Esophagus mucosa (tissue), 1 donor: ENCODE measurements at places on chromosomes 11 and 22.
A peak's percentile ranks its signal among the peaks of the same experiment; 100 is the strongest.

DNA sequence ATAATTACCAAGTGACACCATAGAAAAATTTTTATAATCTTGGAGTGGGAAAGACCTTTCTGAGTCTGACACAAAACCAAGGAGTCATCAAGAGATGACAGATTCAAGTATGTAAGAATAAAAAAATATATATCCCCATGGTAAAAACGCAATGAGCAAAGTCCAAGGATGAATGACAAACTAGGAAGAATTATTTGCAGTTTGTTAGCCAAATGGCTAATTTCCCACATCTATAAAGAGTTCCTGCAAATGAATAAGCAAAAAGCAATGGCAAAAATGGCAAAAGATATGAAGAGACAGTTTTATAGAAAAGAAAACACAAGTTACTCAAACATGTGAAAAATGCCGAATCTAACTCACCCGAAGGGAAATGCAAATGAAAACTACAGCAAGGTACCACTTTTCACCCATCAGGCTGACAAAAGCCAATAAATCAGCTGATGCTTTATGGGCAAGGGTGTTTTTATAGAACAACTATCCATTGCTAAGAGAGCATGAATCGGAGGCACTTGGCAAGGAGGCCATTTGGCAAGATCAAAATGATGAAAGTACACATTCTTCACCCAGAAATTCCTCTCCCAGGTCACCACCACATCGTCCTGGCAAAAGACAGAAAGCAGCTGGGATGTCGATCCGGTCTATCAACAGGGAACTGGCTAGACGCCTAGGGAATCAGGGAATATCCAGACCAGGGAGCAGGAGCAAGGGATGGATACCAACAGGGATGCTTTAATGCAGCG, 21.1 kb upstream of the KLHL35 start:
- ATAC-seq, result no peak

DNA sequence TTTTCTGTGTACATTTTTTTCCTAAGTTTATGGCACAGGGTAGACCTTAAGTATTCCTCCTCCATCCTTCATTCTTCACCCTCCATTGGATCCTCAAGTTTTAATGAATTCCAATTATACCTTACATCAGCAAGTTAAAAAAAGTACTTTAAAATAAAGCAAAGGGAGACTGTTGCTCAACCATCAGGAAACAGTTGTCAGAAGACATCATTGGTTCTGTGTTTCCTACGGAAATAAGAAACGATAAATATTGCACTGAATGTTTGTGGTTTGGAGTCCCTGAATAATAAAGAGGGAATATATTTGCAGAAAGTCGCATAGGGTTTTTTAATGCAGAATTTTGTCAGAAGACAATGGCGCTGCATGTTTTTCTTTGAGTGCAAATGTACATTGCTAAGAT, 28.1 kb upstream of the LDHA start:
- ATAC-seq, result no peak

DNA sequence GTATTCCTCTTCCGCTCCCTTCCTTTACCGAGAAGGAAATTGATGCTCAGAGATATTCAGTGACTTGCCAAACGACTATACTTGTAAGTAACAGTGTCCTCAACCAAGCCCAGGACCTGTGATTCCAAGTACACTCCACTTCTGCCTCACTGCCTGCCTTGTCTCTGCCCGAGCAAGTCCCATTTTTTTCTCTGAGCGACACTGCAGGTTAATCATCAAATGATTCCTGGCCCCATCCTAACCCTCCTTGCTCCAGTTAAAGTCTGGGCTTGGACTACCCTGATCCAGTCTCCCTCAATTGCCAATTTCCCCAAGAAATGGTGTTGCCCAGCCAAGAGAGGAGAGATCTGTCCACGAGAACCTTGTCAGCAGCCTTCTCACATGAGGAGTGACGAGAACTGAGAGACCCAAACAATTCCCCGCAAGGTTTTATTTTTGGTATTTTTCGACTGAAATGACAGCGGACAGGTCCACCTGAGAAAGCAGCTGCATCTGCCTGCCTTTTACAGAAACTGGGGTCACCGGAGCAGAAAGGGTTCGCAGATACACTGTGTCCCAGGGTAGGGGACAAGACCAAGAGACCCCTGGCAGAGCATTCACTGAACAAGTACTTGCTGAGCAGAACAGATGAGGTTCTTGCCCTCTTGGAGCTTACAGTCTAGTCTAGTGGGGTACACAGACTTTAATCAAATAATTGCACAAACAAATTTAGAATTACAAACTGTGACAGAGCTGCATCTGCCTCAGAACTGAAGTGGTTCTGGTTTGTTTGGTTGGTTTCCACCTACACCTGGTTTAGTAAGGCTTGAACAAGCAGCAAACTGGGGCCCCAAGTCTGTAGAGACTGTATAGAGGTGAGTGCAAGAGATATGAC, 11.4 kb downstream of the POU2AF1 start:
- ATAC-seq, result no peak

- no peak for ATAC-seq
Measured at GRCh38 chr22:49026494-49027367, 800.9 kb downstream of the BRD1 start.

DNA sequence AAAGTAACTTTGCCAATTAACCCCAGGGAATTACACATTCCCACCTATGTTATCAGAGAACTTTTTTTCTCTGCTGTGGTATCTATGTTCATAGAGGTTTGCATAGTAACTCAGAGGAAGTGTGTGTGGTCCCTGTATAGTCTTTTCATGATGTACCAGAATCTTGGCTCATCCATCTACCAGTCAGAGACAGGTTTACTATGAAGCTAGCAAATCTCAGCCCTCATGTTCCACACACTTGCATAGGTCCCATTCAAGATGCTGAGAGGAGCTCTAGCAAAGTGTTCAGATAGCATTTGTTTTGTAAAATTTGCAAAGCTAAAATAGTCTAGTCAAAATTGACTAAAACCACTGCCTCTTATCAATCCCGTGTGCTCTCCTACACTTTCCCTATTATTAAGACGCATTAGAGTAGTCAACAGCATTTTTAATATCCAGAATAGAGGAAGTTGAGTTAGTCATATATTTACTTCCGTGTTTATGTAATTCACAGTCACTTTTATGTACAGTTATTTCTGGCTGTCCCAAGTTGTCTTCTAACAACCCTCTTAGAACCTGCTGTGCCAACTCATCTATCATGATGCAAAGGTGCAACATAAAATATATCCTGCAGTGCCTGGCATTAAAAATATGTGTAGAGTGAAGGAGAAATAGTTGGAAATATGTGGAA, 184.2 kb downstream of the FAM76B start:
- no peak for ATAC-seq

- peak; percentile 20 for ATAC-seq
Measured at GRCh38 chr22:23639661-23640060, 7.5 kb upstream of the DRICH1 start.

GRCh38 chr22:32473388-32473952, 1.1 kb upstream of the FBXO7 start:
- ATAC-seq, result no peak

DNA sequence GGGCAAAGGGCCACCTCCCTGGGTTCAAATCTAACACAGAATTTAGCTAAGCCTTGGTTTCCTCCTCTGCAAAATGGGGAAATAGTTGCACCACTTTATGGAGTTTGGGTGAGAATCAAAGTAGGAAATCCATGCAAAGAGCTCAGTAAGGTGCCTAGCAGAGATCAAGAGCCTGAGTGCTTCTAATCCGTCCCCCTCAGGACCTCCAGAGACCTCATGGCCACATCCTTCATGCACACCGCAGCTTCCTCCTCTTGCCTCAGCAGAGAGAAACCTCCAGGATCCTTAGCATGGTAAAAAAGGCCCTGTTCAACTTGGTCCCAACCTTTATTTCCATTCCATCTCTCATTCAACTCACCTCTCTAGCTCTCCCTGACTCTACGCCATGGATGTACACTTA, 37.8 kb upstream of the NAV2 start:
- no peak for ATAC-seq
